ENCODE measurements at places on chromosomes 5 and 9.

GRCh38 chr9:125125523-125125922, 17.8 kb downstream of the SCAI start:
- DNase-seq = no peak

DNA sequence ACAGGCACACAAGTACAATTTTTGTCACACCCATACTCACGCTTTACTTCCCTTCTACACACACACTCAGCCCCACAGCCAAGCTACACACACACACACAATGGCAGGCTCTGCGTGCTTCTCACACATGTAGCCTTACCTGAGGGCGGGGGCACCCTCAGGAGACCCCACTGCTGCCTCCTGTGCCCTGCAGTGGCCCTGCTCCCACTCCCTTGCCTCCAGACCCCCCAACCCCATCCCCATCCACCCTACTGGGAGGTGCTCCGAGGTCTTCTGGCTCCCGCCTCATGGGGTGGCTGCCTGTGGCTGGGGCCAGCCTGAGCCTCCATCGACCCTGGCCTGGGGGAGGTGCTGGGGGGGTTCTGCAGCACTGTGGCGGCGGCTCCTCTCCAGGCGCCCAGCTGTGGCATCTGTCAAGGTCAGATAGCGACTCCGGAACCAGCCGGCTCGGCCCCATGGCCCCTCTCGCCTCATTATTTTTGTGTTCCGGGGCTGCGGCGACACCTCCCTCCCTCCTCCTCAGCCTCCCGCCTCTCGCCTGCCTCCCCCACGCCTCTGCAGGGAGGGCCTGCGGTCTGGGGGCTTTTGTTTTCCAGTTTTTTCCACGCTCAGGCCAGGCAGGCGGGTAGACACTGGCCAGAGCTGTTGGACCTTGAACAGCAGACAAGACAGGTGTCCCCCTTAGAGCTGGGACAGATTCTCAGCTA, 21.7 kb downstream of the CXXC5 start:
- DNase-seq = peak; percentile 51

DNA sequence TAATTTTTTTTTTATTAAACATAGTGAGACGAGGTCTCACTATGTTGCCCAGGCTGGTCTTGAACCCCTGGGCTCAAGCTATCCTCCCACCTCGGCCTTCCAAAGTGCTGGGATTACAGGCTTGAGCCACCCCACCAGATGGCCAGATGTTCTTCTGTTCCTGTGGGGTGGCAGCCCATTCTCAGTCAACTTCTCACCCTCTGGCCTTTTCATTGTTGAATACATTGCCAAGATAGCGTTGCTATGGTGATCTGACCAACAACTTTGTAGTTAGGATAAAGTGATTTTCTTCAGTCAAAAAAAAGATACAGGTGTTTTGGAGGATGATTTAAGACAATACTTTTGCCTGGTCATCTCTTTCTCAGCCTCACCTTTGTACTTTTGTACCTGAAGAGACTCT, 109.1 kb downstream of the EGFLAM start:
- DNase-seq = no peak

DNA sequence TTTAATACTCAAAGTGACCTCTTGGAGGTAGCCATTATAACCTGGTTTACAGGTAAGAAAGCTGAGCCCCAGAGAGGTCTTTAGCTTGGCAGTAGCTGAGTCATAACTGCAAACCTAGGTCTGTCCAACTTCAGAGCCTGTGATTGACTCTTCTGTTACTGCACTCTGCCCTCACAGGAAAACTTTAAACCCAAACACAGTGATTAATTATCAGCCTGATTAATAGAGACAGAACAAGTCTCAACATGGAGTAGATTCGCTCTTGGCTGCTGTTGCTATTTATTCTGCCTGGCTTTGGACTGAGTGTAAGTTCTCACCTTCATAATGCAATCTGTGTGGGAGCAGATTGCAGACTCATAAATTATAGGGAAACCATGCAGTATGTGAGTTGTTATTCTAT, 27.4 kb upstream of the TXN start:
- DNase-seq = no peak

GRCh38 chr9:36328798-36329411, 70.7 kb upstream of the GNE start:
- DNase-seq = peak; percentile 27

DNA sequence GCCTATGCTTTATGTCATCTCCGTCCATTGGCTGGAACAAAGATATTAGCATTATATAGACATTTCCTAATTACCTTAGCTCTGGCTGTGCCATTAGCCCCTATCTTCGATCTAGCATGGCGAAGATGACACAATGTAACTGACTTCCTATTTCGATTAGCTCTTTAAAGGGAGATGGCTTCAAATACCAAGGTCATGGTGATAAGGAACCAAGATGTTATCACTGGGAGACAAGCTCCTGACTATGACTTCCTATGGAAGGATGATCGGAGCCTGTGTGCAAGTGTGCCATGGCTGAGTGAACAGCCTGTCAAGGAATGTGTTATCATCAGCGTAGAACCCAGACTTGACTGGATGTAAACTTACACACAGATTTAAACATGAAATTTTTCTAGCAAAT, 602.1 kb downstream of the PSAT1 start:
- no peak for DNase-seq

GRCh38 chr5:39570403-39571027, 145.7 kb upstream of the DAB2 start:
- DNase-seq = no peak

DNA sequence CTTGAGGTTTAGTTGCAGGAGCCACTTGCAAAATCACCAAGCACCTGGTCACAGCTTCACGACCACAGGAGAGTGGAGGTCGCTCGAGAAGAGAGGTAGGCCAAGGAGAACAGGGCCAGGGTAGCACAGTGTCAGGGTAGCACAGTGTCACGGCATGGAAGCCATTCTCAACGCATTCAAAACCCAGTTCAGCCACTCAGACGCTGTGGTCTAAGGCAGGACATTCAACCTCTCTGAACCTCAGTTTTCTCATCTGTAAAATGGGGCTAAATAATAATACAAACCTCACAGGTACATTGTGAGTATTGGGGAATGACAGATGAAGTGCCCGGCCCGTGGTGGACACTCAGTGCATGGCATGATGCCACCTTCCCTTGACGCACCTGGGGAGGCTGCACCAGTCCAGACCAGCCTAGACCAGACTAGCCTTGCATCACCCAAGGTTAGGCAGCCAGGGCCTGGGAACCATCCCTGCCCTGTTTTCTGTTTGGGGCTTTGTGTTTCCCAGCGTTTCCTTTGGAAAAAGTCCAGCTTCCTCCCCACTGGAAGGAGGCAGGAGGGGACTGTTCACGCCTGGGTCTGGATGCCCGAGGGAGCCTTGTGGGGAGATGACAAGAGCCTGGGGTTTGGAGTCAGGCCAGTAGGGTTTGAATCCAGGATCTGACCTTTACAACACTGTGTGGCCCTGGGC, 7.8 kb upstream of the LMX1B start:
- no peak for DNase-seq

DNA sequence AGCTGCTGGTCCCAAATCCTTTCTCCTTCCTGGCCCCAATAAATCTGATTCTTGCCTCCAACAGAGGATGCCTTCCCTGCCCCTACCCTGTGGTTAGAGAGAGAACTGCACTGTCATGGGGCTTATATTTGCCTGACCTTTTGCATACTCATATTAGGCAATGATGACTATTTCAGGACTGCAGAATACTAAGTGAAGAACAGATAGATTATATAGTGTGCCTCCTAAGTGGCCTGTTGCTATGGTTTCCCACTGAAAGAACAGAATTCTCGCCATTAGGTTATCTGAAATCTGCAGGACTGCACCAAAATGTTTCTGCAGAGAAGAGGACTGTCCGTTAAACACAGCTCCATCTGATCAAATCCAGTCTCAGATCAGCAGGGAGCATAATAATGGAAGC, 87.3 kb upstream of the CCNG1 start:
- no peak for DNase-seq

- DNase-seq = no peak
Observed at GRCh38 chr9:130140706-130141105, 31.5 kb upstream of the NCS1 start.

DNA sequence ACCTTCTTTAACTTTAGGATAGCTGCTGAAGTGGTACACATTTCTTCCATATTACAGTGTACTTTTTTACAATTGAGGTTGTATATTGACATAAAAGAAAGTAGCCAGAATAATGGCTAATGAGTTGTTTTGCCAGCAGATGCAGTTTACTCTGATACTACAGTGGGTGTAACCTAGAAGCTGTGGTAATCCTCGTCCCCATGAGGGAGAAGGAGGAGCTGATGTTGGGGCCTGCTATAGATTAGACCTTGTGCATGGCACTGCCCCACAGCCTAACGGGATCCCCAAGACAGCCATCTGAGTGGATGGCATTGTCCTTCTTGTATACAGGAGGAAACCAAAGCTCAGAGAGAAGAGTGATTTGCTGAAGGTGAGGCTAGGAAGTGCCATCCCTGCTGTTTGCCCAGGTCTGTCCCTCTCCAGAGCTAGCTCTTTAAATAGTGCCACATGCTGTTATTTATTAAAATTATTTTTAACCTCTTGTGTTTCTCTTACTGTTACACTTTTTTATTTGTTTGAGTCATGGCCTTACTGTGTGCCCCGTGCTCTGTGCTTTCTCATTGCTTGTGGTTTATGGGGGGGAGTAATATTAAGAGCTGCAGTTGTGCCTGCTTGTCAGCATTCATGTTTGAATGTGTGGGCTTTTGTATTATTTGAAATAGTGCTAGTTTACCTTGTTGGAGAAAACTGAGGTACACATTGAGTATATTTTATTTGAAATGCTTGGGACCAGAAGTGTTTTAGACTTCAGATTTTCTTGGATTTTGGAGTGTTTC, 65.3 kb downstream of the ICE1 start:
- DNase-seq = no peak

GRCh38 chr5:160769301-160769700, 82.7 kb downstream of the ATP10B start:
- no peak for DNase-seq

GRCh38 chr9:133493845-133494540, 15.1 kb upstream of the SLC2A6 start:
- DNase-seq = no peak

GRCh38 chr5:147169901-147170300, 64.9 kb upstream of the STK32A start:
- DNase-seq = no peak

DNA sequence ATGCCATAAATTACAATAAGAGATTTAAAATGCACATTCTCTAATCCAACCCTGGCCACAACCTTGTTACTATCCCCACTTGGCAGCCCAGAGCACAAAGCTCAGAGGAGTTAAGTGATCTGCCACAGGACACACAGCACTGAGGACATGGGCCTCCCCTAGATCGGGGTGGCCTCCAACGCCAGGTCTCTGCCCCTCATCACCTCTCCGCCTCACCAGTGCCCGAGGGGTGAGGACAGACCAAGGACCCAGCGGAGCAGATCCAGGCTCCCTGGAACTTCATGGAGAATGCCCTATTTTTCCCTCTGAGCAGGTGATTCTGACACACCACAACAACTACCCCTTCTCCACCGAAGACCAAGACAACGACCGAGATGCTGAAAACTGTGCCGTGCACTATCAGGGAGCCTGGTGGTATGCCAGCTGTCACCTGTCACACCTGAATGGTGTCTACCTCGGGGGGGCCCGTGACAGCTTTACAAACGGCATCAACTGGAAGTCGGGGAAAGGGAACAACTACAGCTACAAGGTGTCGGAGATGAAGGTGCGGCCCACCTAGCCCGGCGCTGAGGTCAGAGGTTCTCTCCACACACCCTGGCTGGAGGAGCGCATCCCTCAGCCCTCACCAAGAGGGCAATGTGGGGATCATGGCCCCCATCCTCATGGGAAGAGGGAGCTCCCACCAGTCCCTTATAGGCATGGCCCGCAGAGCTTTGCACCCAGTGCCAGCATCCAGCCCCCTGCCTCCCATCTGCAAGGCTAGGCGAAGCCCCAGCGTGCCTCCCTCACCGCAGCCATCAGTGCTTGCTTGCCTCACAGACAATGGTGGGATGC, 12.5 kb upstream of the FCN2 start:
- no peak for DNase-seq

- DNase-seq = no peak
Observed at GRCh38 chr5:43573058-43573457, 16.2 kb upstream of the PAIP1 start.

GRCh38 chr9:108053555-108054061, 564.0 kb upstream of the KLF4 start:
- no peak for DNase-seq

DNA sequence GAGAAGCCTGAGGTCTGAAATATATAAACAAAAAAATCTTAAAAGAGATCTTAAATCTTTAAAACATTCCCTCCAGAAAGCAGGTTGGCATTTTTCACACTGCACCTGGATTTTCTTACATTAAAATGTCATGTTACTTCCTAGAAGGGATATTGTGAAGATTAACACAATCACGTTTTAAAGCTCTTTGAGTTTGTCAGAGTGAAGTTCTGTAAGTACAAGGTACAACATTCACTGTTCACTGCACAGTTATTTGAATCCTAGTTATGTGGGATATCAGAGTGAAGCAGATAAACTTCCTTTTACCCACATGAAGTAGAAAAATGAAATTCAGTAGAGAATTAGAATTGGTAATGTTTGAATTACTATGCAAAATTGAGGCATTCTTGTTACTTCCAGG, 353.6 kb upstream of the RGMB start:
- DNase-seq = no peak

- no peak for DNase-seq
Observed at GRCh38 chr5:131171276-131171810, 599 bp downstream of the LYRM7 start.

GRCh38 chr9:16898464-16898863, 28.0 kb upstream of the BNC2 start:
- DNase-seq = no peak

DNA sequence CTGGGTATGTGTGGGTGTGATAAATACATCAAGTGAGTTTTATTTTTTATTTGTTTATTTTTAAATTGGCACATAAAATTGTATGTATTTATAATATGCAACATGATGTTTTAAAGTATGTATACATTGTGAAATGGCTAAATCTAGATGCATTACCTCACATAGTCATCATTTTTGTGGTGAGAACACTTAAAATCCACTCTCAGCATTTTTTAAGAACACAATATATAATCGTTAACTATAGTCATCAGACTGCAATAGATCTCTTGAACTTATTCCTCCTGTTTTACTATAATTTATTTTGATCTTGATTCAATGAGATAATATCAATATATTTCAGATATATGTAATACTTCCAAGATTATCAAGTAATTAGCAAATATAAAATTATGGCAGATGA, 93.9 kb upstream of the ALDH1A1 start:
- no peak for DNase-seq

- DNase-seq = no peak
Observed at GRCh38 chr5:78719504-78720219, 71.1 kb upstream of the LHFPL2 start.

GRCh38 chr5:6766604-6767093, 53.4 kb downstream of the TENT4A start:
- peak; percentile 28 for DNase-seq

DNA sequence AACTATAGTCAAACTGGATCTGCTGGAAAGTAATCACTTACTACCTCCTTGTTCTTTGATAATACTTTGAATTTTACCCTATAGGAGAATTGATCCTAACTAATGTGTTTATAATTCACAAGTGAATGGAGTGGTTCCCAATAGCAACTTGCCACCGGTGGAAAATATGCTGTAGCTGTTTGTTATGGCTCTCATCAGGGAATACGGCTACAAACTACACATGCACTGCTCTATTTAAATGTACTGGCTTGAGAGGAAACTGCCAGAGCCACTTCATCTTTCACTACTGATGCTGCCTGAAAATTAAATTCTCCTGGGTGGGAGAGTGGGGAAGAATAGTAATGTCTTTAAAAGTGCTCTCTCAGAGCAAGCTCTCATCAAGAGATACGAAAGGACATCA, 448.5 kb upstream of the GRAMD2B start:
- no peak for DNase-seq
